ENCODE measurements at places on chromosomes 7 and 10.

GRCh38 chr7:143049362-143049761 is 2.8 kb upstream of the OR6V1 start:
- peak; percentile 51 for DNase-seq

DNA sequence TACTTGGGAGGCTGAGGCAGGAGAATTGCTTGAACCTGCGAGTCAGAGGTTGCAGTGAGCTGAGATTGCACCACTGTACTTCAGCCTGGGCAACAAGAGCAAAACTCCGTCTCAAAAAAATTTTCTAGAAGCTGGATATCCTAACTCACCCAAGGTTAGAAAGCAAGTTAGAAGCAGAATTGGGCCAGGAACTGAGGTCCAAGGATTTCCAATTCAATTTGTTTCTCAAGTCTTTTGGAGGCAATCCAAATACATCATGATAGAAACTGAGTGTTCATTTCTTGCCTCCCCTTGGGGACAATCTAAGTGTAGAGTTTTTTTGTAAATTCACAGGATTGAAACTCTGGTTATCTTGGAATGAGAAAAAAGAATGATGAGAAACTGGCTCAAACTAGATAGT is 45.5 kb downstream of the LAMB1 start:
- DNase-seq: no peak

DNA sequence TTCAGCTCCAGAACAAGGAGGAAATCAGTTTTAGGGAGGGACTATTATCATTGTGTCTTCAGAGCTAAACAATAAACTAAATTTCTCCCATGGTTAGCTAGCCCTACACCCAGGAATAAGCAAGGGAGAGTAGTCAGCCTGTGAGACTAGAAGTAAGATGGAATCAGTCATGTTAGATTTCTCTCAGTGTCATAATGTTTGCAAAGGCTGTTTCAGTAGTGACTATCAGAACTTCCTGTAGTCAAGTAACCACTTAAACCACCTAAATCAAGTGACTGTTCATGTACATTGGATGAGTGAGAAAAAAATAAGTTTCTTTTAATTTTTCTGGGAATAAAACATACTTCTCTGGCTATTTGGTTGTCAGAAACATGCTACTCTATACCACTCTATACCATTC is 121.6 kb downstream of the KCND2 start:
- no peak for DNase-seq

GRCh38 chr7:105365541-105366534 is 22.9 kb downstream of the SRPK2 start:
- no peak for DNase-seq

DNA sequence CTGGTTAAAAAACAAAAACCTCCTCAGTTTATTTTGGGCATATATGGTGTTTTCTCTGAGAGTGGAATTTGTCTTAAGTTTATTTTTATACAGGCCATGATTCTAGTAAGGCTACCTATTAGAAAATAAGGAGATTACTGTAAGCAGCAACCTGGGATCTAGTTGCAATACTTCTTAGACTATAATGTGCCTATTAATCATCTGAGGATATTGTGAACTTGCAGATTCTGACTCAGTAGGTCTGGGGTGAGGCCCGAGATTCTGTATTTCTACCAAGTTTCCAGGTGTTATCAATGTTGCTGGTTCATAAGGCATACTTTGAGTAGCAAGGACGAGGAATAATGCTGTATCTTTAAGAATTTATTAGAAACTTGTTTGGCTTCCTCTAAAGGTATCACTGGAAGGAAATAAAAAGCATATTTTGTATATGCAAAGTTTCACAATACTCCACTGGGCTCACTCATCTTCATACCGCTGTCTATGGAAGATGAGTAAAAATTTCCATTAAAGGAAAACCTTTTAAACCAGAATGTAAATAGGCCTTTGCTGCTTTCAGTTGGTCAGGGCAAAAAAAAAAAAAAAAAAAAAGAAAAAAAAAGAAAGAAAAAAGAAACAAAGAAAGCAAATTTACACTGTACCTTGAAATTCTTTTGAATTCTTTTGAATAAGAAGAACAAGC is 105.8 kb downstream of the BMPER start:
- DNase-seq: no peak

DNA sequence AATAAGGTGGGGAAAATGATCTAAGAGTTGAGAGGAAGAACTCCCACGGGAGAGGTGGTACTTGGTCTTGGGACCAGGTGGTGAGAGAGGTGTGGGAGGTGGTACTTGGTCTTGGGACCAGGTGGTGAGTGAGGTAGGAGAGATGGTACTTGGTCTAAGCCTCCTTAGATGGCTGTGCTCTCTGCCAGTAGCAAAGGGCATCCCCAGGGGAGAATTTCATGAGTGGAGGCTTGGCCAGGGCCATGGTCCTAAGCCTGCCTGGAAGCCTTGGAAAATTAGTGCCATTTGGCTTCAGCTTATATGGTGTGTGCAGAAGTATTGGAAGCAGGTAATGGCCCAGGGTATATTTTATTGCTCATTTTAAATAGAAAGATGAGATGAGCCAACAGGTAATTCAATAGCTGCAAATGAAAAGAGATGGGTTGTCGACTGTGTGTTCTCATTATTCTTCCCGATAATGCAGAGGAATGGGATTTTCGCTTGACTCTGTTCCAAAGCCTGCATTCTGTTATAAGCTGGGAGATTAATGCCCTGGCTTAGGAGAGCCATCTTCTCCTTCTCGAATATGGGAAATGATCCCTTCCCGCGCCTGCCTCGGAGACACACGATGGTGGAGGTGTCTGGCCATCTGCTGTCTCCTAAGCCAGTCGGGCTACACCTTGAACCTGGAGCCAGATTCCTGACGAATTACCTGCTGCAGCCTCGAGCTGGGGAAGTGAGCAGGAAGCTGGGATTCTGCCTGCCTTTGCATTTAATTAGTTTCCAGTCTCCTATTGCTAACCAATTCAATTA is 287.8 kb downstream of the GALNT17 start:
- no peak for DNase-seq

- no peak for DNase-seq
Observed at GRCh38 chr7:155337946-155338631, 40.4 kb downstream of the INSIG1 start.

DNA sequence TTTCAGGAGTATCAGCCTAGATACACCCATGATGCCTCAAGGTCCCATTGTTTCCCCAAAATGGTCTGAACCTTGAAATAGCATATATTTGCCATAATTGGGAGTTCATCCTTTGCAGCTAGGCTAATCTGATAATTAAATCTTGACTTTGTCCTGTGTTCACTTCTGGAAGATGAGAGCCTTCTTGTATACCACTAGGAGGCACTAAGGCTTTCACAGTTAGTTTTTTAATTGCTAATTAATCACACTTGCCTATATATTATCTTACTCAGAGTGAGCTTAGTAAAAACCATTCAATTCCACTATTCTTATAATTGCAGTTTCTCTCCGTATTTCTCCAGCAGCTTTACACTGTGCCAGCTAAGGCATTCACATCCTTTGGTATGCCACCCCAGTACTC is 48.7 kb upstream of the MAGI2 start:
- DNase-seq: no peak

DNA sequence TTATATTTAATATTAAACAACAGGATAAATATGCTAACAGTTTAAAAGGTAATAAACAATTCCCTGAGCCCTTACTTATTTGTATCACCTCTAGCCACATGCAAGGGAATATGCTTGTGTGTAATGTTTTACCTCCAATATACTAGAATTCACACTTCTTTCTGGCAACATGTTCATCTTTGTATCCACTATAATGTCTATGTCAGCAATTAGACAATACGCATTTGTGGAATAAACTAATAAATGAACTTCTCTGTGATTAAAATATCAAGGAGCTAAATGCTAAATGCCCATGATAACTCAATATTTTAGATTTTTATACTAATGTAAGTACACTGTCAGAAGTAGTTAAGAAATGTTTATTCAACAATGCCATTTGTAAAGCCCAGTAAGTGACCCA is 350.5 kb downstream of the DGKB start:
- DNase-seq: no peak

- DNase-seq: peak; percentile 70
Observed at GRCh38 chr10:73095481-73096021, 1.1 kb downstream of the P4HA1 start.

GRCh38 chr7:137343281-137343841 is at the start of gene PTN:
TSS of gene PTN (minus strand) at chr7:137343733. CDS start at chr7:137254973, 88,760 bp downstream.
- no peak for DNase-seq

DNA sequence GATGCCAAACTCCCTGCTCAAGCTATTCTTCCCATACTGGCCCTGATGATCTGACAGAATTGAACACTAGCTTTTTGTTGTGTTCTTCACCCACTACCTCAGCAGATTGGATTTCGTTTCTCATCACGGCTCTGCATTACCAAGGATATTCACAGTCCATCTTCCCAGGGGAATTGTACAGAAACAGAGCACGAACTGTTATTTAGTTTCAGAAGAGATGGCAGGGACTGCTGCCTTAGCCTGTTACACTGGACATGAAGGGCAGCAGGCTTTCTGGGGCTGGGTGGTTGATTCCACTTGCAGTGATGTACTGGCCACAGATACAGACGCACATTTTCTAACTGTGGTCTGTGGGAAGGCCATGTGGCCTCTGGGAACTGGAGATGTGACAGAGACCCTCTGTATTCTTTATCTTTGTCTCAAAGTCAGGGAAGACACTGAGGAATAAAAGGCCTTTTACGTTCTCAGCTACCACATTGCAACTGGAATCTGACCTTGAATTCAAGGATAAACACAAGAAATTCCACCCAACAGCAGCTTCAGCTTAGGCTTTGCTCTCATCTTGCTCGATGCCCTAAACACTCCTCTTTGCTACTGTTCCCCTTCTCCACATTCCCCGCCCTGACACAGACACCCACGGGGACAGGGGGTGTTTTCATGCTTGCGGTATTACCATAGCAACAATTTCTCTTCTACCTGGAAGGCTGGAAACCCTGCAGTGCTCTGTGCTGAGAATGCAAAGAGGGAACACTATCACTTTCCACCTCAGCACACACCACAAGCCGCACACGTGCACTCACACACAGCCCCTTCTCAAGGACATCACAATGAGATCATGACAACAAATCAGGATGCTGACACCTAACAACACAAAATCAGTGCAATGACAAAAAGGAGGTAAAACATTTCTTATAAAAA is 81.7 kb downstream of the RNF216 start:
- DNase-seq: no peak

DNA sequence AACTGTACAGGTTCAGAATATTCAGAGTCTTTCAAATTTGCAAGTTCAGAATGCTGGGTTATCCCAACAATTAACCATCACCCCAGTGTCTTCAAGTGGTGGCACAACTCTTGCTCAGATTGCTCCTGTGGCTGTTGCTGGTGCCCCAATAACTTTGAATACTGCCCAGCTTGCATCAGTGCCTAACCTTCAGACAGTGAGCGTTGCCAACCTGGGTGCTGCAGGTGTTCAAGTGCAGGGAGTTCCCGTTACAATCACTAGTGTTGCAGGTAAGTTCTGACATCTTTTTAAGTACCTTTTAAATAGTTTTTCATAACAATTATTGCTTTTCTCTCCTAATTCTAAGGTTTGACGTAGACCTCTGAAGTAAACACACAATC is 2.7 kb downstream of the SP4 start:
- DNase-seq: no peak

- DNase-seq: no peak
Observed at GRCh38 chr7:149474309-149475120, 13.7 kb upstream of the ZNF777 start.

DNA sequence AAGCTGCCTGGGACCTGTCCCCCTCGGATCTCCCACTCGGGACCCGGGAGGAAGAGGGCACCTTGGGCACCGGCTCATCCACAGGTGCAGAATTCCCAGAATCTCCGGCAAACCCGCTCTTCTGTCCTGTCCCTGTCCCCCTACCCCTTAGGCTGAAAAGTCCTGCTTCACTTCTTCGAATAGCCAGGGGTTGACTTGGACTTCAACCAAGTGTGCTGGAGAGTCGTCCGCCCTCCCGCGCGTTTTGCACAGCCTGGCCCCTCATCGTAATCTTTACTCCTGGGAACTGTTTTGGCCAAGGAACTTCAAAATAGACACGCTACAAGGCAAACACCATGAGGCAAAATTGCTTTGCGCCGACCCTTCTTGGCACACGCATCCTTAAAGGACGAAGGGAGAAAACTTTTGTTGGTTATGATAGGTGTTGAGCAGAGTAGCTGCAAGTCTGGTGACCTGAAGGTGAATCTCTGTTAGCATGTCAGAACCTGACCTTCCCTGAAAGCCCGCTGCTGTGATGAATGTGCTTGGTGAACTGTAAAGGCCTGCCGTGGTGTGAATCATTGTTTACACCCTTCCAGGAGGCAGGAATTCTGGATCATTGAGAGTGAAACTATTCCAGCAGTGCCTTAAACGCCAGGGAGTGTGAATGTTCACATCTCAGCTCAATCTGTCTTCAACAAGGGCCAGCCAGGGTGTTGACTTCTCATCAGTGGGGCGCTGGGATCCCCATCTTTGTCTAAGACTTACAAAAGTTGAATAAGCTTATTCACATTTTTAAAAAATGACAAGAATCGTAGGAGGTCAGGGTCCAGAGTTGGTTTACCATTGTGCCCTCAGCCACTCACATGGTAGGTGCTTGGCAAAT is 589 bp upstream of the RAPGEF5 start:
- no peak for DNase-seq

DNA sequence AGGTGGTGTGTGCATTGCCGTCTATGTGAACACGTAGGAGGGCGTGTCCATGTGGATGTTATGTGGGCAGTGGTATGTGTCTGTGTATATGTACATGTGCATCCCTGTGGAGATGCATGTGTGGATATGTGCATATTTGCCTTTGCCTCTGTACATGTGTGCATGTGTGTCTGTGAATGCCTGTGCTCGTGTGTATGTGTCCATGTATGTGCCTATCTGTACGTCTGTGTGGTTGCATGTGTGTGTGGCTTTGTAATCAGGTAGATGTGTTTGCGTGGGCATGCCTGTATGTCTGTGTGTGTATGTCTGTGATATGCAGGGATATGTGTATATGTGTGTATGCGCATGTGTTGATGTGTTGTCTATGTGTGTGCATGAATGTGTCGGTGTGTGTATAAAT is 19.7 kb downstream of the ADCY1 start:
- no peak for DNase-seq

GRCh38 chr7:33774762-33775523 is 130.4 kb upstream of the BMPER start:
- no peak for DNase-seq

- DNase-seq: no peak
Observed at GRCh38 chr7:56079450-56080185, 13.1 kb downstream of the PHKG1 start.

DNA sequence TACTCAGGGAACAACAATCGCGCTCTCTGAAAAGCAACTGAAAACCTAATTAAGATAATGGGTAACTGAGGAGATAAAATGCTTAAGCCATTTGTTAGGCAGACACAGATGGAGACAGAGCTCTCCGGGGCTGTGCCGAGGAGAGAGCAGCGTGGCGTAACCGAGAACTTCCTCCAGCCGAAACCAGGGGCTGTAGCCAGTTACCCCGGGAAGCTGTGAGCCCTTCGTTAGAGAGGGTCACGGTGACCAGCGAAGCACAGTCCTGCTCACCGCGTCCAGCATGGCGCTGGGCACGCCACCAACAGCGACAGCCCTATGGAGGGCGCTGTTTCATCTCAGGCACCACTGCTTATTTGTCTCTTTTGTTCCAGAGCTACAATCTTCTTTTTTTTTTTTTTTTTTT is 16.1 kb downstream of the PAPOLB start:
- DNase-seq: peak; percentile 15

- DNase-seq: no peak
Observed at GRCh38 chr7:29256693-29257002, 62.1 kb downstream of the CHN2 start.
